ENCODE measurements at places on chromosomes 16 and 17.

DNA sequence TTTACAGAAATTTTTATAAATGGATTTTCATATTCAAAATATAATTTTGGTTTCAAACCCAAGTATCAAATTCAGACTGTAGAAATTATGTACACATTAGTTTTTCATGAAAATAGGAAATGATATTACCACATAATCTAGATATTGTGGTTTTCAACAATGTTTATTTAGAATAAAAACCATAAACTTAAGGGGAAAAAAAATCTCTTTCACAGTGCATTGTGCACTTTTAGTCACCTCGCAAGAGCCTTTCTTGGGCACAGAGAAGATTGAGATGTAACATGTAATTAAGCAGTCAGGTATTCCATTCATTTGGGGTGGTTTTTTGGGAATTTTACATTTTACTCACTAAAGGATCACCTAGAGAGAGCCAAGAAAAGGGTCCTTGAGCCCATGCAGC, 104.0 kb downstream of the TANC2 start:
- DNase-seq: no peak

DNA sequence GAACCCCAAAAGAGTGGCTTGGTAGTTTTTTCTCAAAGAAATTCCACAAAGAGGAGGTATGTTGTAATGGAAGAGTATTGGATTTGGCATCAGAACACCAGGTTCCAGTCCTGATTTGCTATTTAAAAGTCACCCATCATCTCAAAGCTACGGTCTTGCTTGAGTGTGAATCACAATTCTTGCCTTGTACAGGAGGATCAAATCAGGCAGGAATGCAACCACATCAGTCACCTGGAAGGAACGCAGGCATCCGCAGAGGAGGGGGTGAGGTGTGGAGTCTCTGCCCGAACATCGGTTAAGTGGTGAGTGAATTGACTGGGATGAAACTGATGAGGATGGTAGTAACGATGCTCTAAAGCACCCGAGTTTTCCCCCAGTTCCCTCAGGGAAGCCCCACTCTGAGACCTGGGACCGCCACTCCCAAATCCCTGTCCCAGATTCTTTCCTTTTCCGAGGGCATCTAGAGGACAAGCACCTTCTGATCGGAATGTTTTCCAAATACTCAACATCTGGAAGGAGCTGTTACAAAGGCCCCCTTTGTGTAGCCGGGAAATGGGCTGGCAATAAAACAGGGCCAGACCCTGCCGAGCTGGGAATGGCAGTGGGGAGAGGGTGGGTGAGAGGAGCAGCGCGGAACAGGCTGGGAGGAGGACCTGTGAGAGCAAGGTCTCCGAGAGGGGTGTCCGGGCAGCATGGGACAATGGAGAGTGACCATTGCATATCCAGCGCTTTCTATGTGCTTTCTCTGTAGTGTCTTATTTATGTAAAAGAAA, 469.6 kb downstream of the SLC39A11 start:
- DNase-seq: no peak

DNA sequence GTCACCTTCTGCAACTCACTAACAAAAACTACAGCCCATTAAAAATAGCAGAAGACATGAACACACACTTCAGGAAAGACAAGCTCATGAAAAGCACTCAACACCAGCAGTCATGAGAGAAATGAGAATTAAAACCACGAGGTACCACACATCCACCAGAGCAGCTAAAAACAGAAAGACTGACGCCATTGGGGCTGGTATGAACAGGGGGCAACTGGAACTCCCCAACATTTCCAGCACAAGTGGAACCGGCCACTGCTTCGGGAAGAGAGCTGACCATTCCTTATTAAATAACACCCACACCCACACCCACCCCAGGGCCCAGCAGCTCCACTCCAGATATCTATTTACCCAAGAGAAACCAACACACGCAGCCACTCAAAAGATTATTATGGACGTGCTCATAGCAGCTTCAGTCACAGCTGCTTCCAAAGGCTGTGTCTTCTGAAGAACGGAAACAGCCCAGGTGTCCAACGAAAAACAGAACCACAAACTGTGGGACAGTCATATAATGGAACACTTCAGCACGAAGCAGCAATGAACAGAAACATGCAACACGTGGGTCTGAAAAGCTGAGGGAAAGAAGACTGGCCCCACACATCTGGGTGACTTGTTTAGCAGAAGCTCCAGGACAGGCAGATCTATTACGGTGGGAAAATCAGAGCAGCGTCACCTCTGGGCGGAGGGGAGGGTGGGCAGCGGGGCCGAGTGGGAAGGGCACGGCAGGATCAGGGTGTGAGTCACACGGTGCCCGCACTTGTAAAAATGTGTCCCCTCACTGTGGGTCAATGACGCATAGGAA, 41.1 kb downstream of the KLHDC4 start:
- DNase-seq: no peak

DNA sequence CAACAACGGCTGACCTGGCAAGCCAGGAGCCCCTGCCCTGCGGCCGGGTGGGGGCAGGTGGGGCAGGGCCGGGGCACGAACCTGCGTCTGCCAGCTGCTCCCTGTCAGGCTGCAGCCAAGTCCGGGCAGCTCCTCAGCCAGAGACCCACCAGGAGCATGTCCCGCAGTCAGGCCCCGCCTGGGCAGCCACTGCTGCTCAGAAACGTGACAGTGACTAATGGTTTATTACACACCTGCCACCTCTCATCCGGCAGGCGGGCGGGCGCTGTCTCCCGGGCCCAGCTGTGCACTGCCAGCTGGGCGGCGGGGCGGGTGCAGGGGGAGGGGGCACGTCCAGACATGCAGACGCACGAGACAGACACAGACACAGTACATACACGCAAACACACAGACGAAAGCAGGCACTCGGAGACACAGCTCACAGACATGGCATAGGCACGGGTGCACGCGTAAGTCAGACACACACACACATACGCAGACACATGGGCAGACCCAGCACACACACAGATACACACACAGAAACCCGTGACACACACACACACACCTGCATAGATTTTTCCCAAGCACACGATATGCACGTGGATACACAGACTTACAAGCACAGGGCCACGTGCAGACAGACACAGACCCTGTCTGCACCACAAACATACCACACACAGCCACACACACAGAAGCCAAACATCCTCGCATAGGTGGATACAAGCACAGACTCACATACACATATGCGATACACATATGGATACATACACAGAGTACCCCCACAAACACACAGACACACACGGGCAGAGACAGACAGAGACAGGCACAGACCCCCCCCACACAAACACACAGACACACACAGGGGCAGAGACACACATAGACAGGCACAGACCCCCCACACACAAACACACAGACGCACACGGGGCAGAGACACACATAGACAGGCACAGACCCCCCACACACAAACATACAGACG, 248.3 kb upstream of the CIBAR2 start:
- no peak for DNase-seq

All from AG04450 (cell line).